ENCODE measurements at places on chromosomes 11 and 22. TPM values are rescaled to one million over a fixed set of nuclear protein-coding genes. Genes with fewer than 3 reads are reported as not detected.

Gene GAS2
- total RNA-seq = 1.8 TPM

DNA sequence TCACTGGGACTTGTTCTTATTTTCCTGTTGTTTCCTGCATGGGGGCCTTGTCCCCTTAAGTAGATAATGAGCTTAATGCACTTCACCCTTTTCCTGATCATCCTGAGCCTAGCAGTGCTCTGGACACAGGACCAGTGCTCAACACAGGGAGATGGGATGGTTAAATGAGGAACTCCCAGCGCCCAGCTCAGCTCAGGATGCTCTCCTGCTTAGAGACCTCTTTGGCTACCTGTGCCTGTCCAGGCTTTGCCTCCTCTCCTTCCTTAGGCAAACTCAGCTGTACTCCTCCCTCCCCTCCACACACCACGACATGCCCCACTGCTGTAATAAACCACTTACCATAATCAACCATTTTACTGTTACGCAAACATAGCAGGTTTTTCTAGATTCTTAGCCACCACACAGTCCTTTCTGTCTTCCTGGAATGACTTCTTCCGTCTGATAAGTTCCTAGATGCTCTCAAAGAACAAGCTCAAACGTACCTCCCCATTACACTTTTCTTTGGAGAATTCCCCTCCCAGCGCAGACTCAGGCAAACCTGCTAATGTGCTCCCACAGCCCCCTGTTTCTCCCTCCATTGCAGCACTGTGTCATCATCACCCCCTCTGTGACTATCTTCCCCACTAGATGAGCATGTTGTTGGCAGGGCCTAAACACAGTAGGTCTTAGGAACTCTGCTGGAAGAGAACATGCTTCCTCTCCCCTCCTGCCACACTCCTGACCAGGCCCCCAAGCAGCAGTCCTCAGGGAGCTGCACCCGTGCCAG lies 113.6 kb downstream of the MICAL2 start:
- DNase-seq = peak; percentile 95

DNA sequence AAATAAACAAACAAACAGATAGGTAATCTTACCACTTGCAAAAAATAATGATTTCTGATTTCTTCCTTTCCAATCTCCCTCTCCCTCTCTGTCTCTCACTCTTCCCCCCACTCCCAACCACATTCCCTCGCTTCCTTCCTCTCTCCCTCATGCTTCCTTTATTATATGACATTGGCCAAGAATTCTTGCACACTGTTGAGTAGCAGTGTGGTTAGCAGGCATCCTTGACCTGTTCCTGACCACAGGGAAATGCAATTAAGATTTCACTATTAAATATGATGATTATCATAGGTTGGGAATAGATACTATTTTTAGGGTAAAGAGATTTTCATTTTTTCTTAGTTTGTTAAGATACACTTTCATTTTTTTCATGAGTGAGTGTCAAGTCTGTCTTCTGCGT lies 14.7 kb upstream of the PLAAT4 start:
- DNase-seq = no peak

GRCh38 chr11:126357969-126358762 lies 2.7 kb downstream of the ST3GAL4 start:
- DNase-seq = no peak

- DNase-seq = no peak
These were observed 253.3 kb downstream of the BUD13 start for GRCh38 chr11:116519499-116519898.

DNA sequence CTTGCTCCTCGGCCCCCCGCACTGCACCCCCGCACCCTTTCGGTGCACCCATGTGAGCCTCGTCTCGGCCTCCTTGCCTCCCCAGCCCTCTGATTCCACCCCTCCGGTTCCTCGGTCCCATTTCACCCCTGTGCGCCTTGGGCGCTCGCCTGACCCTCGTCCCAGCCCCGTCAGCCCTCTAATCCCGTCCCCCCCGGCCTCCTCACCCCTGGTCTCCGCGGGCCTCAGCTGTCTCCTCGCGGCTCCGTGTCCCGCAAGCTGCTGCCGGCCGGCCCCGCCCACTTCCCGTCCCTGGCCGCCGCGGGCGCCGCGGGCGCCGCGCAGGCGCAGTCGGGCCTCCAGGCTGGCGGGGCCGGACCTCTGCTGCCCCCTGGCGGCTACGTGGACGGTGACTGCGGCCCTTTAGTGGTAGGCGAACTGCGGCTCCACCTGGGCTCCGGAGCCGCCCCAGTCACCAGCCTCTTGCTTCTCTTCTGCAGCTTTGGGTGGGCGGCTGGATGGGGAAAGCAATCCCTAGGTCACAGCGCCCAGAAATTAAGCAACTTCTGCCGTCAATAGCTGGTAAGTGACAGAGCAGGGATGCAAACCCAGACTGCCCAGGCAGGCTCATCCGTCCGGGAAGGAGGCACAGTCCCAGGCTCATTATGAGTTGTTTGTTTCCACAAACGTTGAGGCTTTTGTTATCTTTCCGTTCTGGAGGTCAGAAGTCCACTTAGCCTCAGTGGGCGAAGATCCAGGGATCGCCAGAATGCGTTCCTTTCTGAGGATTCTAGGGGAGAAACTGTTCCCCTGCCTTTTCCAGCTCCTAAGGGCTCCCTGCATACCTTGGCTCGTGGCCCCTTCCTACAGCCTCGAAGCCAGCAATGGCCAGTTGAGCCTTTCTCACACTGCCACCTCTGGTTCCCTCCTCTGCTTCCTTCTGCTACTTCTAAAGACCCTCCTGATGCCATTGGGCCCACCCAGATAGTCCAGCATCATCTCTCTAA lies at the start of gene PPM1F:
Gene PPM1F, minus strand, starts transcription at position 263 of the 986 bp plus-strand sequence. CDS start 6,800 bp downstream, outside the sequence.
- peak; percentile 54 for DNase-seq

DNA sequence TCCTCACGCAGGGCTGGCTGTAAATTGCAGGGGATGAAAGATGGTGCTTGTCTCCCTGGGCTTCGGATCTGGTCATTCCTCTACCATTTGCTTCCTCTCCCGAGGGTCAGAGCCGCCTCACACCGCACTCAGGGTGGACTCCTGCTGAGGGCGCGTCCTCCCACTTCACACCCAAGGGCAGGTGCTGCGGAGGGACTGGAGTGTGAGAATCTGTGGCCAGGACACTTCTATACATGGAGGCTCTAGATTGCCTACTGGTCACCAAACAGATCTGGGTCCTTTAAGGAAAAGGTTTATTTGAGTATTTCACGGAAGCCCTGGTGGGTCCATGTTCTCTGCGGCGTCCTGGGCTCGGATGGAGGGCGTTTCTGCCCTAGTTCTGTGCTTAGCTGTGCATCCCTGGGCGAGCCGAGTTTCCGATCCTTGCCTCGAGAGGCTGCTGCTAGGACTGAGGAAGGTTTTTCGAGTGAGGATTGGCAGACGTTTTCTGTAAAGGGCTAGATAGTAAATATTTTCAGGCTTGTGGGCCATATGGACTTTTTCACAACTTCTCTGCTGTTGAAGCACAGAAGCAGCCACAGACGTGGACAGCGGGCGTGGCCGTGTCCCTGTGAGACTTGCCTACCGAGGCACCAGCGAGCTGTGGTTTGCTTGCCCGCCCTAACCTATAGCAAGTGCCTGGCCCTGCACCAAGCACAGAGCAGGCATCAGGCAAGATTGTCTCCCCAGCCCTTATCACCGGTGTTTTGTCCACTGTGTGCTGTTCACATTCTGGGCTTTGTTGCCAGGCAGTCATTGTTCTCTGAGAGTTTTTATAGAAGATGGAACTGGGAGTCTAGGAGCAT lies 279.0 kb downstream of the TBC1D22A start:
- DNase-seq = no peak

- DNase-seq = no peak
These were observed 61.4 kb upstream of the KIRREL3 start for GRCh38 chr11:127061947-127062346.

DNA sequence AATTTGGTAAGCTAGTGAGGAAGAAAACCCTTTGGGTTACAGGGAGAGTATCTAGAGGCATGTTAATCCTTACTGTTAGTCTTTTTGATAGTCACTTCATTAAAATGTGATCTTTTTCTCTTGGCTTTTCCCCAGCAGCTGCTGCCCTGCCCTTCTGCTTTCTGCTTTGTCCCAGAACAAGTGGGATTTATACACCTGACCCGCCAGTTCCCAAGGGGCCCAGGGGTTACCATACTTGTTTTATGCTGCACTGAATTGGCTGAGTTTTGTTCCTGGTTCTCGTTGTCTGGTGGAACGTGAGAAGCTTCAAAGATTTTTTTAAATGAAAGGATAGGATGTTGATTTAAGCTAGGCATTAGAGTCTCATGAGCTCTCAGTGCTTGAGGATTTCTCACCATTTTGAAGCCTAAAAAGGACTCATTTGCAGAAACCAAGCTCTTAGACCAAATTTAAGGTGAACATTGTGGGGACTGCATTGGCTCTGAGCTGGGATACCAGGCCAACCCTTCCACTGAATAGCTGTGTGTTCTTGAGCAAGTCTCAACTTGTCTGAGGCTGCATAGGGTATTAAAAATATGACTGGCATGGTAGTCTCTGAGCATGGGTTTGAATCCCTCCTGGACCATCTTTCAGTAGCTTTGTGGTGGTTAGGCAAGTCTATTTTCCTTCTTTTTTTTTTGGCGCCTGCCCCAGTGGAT lies 6.6 kb downstream of the LIMK2 start:
- DNase-seq = peak; percentile 70

Gene NCF4
- not detected for total RNA-seq

Gene ANGPTL5
- not detected for total RNA-seq

DNA sequence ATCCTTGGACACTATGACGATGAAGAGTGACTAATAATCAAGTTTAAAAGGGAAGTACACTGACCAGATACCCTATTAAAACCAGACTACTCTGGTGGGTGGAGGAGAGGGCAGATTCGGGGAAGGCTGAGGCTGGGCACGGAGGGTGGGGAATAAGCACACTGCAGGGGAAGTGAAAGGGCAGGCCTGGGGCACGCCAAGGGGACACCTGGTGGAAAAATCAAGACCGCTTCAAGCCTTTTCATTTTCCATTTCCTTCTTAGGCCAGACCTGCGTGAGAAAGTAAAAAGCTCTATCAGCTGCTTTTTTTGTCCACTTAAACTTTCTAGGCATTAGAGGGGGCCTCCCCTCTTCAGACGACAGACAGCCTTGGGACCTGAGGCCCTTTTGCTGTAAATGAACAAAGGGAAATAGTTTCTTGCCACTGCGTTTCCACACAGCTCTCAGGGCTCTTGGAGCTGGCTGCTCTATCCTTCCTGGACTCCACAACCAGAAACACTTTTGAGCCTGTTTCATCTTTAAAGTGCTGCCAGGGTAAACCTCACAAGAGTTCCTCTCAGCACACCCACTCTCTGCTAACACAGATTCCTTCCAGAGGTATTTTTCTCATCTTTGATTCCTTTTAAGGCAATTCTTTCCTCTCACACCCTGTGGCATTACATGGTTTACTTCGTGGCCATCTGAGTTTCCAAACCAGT lies 25.0 kb upstream of the SERPIND1 start:
- DNase-seq = no peak

- no peak for DNase-seq
These were observed 182.6 kb downstream of the TRPC6 start for GRCh38 chr11:101401245-101401644.

- no peak for DNase-seq
These were observed 430.8 kb upstream of the CNTN5 start for GRCh38 chr11:98589967-98590366.

Measured in bronchial epithelial cell (primary cell).